Stimulated activated CD8-positive, alpha-beta memory T cell treated with anti-CD3 and anti-CD28 coated beads, Interleukin-7, amount 100 ng/mL, for 24 hours (primary cell): ENCODE measurements at places on chromosomes 12 and 14.

GRCh38 chr14:37491076-37491475 lies 104.0 kb downstream of the FOXA1 start:
- no peak for DNase-seq

GRCh38 chr14:21449899-21450216 lies 6.1 kb downstream of the CHD8 start:
- no peak for DNase-seq

DNA sequence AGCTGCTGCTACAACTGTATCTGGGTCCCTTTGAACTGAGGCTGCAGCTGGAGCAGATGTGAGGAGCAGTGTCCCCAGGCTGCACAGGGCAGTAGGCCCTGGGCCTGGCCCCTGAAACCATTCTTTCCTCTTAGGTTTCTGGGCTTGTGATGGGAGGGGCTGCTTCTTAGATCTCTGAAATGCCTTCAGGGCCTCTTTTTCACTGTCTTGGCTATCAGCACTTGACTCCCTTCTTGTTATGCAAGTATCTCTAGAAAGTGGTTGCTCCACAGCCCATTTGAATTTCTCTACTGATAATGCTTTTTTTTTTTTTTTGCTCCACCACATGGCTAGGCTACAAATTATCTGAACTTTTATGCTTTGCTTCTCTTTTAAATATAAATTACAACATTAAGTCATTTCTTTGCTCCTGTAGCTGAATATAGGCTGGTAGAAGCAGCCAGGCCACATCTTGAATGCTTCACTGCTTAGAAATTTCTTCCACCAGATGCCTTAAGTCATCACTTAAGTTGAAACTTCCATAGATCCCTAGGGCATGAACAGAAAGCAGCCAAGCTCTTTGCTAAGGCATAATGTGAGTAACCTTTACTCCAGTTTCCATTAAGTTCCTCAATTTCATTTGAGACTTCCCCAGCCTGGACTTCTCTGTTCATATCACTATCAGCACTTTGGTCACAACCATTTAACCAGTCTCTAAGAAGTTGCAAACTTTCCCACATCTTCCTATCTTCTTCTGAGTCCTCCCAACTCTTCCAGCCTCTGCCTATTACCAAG lies 41.1 kb downstream of the ACSM4 start:
- no peak for DNase-seq

GRCh38 chr14:97251491-97252155 lies 454.4 kb downstream of the VRK1 start:
- no peak for DNase-seq

- DNase-seq, result no peak
These were observed 97.6 kb downstream of the GARIN6 start for GRCh38 chr12:99745121-99745520.

GRCh38 chr14:25411781-25412757 lies 362.1 kb upstream of the STXBP6 start:
- DNase-seq, result no peak

DNA sequence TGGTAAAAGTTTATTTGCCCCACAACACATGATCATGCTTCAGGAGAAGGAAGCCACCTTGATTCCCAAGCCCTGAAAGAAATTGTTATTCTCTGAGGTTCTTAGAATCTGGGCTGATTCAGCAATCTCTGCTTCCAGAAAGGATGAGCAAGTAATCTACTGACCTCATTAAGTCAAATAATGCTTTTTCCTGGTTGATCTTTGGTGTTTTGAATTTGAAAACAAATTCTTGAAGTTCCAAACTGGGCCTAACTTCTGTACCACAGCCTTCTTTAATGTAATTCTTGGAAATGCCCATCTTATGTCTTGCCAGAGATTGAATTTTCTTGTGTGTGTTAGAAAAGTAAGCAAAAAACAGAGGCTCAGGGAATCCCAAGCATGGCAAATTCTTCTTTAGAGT lies 319.2 kb upstream of the DDHD1 start:
- no peak for DNase-seq

GRCh38 chr12:126676434-126676833 lies 1590.5 kb upstream of the TMEM132C start:
- no peak for DNase-seq

GRCh38 chr14:32623300-32624093 lies 294.4 kb downstream of the AKAP6 start:
- DNase-seq, result no peak

GRCh38 chr14:20486684-20487395 lies 17.6 kb downstream of the PNP start:
- no peak for DNase-seq

- DNase-seq, result no peak
These were observed 3.2 kb downstream of the USP44 start for GRCh38 chr12:95548056-95548538.

- no peak for DNase-seq
These were observed 55.3 kb downstream of the FIGNL2 start for GRCh38 chr12:51793201-51793600.

DNA sequence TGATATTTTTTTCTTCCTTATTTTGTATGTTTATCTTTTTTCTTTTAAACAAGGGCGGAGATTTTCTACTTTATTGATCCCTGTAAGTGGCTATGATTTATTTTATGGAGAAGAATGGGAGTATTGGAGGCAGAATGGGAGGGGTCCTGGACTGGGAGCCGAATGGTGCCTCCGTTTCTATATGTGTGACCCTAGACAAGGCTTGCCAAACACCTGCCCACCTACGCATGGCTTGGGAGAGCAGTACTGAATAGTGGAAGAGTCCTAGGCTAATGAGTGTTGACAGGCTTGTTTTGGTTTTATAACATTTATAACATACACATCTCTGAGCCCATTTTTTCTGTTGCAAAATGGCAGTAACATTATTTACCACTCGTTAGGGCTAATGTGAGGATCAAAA lies 29.0 kb downstream of the STK38L start:
- DNase-seq, result no peak

GRCh38 chr14:61347826-61348443 lies 26.6 kb downstream of the PRKCH start:
- no peak for DNase-seq

DNA sequence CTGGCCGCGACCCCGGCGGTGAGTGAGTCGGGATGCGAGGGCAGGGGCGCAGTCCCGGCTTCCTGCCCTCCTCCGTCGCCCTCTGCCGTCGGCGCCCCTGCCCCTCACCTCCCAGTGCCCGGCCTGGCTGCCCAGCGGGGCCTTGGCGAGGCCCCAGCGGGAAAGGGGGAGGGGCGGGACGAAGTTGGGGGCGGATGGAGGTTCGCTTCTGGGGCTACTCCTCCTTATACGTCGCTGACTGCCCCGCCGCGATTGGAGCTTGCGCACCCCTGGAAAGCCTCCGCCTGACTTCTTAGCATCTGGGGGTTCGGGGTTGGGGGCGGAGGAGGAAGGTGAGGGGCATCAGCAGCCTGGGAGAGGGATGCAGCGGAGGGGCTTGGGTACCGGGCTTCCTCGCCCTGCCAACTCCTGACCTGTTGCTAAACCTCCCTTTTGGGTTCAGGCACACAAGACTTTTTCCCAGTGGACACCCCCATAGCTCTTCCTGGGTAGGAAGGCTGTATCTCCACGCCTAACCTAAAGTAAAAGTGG lies 406 bp downstream of the TMEM263 start:
- peak; percentile 26 for DNase-seq

DNA sequence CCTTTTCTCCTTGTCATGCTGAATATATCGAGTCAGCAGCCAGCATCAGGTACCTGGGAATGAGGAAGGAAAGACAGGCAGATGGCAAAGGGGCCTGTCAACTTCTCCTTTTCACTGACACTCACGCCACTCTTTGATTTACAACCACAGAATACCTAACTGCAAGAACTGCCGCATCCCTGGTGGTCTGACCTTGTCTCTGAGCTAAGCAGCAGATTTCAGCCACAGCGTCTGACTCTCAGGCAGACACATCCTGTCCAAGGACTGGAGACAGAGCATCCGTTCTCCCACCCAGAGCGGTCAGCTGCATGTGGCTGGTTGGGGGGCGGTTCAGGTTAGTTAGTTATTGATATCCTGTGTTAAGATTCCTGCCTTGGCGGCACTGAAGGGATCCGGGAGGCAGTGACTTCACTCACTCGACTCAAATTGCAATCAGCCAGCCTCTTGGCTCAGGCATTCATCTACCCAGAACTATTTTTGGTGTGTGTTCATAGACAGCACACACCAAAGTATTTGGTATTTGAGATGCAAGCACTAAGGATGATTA lies 11.2 kb upstream of the MAP1LC3B2 start:
- DNase-seq, result no peak

DNA sequence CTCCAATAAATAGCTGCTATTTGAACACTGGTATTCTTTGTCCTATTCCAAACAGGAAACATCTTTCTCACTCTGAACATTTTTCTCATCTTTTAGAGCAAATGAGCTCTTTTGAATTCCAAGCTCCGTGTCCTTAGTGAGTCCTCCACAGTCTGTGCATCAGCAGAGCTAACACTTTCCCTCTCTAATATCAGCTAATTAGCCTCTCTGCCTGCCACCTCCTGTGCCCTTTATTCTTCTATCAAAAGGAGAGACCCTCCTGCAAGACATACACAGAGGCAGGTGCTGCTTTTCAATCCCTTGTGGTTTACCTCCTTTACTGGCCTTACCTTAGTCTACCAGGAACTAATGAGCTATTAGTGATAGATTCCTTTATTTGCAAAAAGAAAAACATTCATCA lies 178.5 kb downstream of the SLC35F4 start:
- no peak for DNase-seq

- DNase-seq, result peak; percentile 50
These were observed at the start of gene CHST11 for GRCh38 chr12:104456417-104456949. TSS of gene CHST11 (plus strand) at chr12:104456948.

- no peak for DNase-seq
These were observed 199.9 kb upstream of the FOXN3 start for GRCh38 chr14:89616852-89617341.

GRCh38 chr12:112828541-112828940 lies 37.0 kb downstream of the RPH3A start:
- DNase-seq, result no peak

GRCh38 chr14:92964124-92965109 lies 41.5 kb downstream of the CHGA start:
- no peak for DNase-seq

- DNase-seq, result no peak
These were observed 24.2 kb downstream of the OTUB2 start for GRCh38 chr14:94050231-94050880.

DNA sequence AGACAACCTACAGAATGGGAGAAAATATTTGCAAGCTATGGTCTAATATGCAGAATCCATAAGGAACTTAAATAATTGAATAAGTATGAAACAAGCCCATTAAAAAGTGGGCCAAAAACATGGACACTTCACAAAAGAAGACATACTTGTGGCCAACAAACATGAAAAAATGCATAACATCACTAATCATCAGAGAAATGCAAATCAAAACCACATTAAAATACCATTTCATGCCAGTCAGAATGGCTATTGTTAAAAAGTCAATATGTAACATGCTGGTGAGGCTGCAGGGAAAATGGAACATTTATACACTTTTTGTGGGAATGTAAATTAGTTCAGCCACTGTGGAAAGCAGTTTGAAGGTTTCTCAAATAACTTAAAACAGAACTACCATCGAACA lies 945.4 kb upstream of the FLRT2 start:
- no peak for DNase-seq

DNA sequence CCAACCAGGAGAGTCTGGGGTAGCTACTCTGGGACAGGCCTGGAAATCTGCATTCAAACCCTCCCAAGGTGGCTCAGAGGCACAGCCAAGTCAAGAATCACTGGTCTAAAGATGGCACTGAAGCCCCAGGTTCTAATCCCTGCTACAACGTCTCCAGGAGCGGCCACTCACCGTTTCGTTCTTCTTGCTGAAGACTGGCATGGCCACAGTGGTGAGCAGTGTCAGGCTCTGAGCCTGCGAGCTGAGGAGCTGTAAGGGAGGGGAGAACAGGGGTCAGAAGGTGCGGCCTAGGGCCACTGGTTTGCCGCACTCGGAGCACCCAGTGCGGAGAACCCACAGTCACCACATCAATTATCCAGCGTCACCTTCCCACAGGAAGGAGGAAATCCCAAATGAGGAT lies 38.8 kb downstream of the CACNA2D4 start:
- DNase-seq, result no peak

DNA sequence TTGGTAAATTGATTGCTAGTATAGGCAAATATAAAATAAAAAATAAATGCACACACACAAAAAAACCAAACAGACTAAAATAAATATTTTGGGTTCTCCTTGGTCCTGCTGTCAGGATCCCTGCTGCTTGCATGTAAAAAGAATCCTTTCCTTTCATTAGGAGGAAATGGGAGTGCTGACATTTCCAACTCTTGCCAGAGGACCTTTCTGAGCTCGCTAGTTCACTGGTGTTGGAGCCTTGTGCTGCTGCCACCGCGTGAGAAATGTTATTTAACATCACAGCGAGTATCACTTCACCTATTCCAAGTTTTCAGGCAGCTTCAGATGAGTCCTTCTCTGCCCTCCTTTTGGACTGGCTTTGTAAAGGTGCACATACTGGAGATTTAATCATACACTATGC lies 358.9 kb downstream of the NPAS3 start:
- DNase-seq, result no peak

DNA sequence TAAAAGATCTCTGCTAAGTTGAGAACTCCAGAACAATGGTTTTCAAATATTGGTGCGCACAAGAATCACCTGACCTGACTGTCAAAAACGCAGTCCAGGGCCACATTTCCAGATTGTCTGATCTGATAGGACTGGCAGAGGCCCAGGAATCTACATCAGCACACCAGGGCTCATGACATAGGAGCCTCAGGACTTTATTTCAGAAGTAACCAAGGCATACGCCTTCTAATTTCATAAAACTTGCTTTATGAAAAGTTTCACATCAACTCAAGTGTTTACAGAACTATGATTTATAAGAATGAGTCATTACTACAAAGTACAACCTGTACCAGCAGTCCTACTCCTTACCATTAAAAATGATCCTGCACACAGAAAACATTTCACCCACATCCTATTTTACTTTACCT lies 47.7 kb upstream of the PTPRO start:
- no peak for DNase-seq

GRCh38 chr14:99264691-99265450 lies 7.1 kb downstream of the BCL11B start:
- no peak for DNase-seq

DNA sequence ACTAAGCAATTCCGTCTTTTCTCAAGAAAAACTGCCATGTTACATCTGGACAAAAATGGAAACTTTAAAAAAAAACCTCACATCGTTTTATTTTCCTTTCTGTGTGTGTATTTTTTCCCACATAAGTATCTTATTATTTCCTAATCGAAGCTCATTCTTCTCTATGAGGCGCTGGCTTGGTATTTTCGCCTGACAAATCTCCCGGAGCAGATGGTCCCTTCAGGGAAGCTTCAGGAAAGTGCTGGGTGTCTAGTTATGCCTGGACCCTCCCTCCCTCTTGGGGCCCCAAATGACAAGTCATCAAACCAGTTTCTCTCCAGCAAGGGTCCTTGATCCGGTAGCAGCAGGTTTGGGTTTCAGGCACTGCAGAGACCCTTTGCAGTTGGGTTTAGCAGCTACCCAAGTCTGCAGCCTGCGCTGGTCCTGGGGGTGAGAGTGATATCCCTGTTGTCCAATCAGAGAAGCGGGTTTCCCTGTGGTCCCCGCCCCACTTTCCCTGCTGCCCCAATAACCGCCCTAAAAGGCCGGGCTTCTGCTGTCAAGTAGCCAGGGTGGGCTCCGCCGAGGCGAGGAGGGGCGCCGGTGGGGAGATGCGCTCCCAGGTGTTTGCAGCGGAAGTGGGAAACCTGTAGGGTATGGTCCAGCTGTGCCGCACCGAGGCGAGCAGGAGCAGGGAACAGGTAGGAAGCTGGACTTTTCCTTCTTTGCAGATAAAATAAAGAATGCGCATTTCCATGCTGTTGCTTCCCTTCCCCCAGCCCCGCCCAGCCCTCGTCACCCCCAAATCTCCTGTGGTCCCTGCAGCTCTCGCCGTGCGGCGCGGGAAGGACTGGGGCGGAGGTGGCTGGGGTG lies at the start of gene CNTN1:
Gene CNTN1 (plus strand): TSS at position 527 of the 852 bp plus-strand sequence.
- DNase-seq, result no peak

- no peak for DNase-seq
These were observed 8.2 kb downstream of the HIF1A start for GRCh38 chr14:61703342-61704129.
